Naive thymus-derived CD8-positive, alpha-beta T cell (primary cell): ENCODE measurements at places on chromosomes 11 and 22.

- no peak for DNase-seq
Measured at GRCh38 chr11:126892756-126893155, 107.8 kb downstream of the KIRREL3 start.

GRCh38 chr22:38490475-38490874 is 15.6 kb downstream of the DDX17 start:
- no peak for DNase-seq

GRCh38 chr22:22166941-22167713 is 77.5 kb upstream of the VPREB1 start:
- DNase-seq: no peak

DNA sequence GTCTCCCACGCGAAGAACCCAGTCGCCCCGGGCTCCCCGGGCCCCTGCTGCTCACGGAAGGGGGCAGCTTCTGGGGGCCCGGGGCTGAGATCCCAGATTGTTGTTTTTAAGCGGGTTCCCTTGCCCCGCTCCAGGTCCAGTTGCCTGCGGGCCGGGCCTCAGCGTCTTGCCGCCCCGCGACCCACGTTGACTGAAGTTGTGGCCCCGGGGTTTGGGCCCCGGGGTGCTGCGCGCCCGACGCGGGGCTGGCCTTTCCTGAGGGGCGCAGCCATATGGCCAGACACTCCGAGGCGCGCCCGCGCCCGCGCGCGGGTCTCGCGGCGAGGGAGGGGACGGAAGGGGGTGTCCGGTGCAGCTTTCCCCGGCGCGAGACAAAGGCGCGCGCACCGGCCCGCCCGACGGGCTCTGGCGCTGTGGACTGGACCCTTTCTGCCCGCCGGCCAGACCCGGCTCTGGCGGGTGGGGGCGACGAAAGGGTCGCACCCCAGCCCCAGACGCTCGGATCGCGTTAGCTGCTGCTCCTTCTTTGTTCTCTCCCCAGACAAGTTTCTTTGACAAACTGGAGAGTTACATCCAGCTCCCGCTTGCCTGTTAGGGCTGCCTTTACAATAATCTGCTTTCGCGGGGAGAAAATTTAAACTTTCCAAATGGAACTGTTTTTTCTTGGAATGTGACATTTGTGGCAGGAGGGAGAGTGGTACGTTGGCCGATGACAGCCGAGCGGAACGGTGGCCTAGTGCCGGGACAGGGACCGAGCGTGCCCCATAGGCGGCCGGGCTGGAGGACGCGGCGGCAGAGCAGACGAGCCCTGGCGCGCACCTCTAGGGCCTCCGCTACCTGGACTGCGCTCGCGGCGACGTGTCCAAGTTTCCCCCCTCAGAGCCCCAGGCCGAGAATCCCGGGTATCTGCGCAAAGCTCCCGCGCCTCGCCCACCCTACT is 716 bp downstream of the AMOTL1 start:
- DNase-seq: no peak

DNA sequence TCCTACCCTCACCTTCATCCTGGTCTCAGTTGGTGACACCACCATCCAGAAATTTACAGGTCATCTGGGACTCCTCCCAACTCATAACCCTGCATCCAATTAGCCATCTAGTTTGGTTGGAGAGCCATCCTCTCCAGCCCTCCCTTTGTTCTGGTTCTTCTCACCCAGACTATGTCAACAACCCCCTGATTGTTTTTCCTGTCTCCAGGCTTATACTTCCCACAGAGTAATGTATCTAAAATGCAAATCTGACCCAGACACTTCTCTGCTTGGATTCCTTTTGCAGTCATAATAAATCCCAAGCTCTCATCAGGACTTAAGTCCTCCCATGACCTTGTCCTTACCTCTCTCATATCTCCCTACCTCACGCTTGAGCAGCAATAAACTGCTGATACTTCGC is 3.0 kb downstream of the TTC12 start:
- DNase-seq: no peak

DNA sequence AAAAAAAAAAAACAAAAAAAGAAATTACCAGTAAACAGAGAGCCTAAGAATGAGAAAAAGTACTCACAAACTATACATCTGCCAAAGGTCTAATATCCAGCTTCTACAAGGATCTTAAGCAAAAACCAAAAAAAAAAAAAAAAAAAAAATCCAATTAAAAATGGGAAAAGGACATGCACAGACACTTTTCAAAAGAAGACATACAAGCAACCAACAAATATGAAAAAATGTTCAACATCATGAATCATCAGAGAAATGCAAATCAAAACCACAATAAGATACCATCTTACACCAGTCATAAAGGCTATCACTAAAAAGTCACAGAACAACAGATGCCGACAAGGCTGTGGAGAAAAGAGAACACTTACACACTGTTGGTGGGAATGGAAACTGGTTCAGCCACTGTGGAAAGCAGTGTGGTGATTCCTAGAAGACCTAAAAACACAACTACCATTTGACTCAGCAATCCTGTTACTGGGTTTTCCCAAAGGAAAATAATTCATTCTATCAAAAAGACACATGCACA is 18.3 kb downstream of the MS4A6A start:
- no peak for DNase-seq

- DNase-seq: no peak
Measured at GRCh38 chr11:55624531-55624930, 10.4 kb upstream of the OR4P4 start.

DNA sequence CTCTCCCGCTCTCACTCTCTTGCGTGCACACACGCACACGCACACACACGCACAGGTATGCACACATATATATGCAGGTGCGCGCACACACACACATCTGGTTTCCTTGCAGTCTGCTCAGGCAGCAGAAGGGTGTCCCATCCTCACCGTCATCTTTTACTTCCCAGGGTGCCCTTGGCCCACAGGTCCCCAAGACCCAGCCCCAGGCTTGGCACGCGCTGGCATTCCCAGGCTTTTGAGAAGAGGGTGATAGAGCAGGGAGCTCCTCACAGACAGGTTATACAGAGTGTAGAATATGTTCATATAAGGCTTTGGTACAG is 52.0 kb upstream of the SPATA19 start:
- no peak for DNase-seq
